ENCODE measurements at places on chromosomes 1 and 21. TPM values are rescaled to one million over a fixed set of nuclear protein-coding genes. Genes with fewer than 3 reads are reported as not detected.

LIN28A gene
- not detected for total RNA-seq

TIE1 gene
- not detected for total RNA-seq

TRIM58 gene
- 0.69 TPM for total RNA-seq

SYT6 gene
- not detected for total RNA-seq

PTGS2 gene
- not detected for total RNA-seq

F13B gene
- total RNA-seq: not detected

HMCN1 gene
- 0.07 TPM for total RNA-seq

CADM3 gene
- not detected for total RNA-seq

RGS4 gene
- total RNA-seq: not detected

AMPD2 gene
- total RNA-seq: 116 TPM

CDK18 gene
- total RNA-seq: 3.5 TPM

FCRL2 gene
- total RNA-seq: not detected

KCNJ6 gene
- not detected for total RNA-seq

KRTAP19-2 gene
- not detected for total RNA-seq

All from activated CD4-positive, alpha-beta T cell treated with anti-CD3 and anti-CD28 coated beads, Interleukin-2, amount 10 ng/mL, durations not matched to agents 7 days and 5 days (primary cell).